CD4-positive, alpha-beta memory T cell (primary cell): ENCODE measurements at places on chromosomes 1 and 21.

- DNase-seq: no peak
Measured at GRCh38 chr1:244297087-244297486, 154.6 kb downstream of the ADSS2 start.

GRCh38 chr1:94329986-94330385, 88.2 kb upstream of the ABCD3 start:
- DNase-seq: no peak

DNA sequence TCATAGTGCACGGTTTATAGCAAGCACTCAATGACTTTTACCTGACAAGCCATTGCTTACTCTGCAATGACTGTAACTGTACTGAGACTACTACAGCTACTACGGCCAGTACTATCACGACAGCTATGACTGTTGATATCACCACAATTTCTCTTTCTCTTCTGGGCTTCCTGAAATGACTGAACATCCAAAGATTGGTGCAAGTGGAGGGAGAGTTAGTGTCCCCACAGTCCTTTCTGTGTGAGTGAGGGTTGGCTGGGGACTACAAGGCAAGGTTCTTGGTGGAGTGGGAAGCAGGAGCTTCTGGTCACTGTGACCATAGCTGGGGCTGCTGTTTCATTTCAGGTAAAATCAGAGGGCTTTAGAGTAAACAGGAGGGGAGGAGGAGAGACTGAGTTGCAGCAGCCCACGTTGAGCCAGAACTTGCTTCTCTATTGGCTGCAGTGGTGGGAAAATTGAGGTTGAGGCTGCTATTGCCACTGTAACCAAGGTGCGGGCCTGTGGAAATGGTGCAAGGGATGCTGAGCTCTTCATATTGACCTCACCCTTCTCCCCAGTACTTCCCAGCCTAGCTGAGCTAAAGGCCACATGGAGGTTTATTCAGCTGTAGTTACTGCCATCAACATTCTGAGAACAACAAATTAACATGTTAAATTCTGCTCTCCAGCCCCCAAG, 14.1 kb upstream of the IL10 start:
- DNase-seq: no peak

- DNase-seq: no peak
Measured at GRCh38 chr21:25342816-25343215, 264.5 kb downstream of the MRPL39 start.

DNA sequence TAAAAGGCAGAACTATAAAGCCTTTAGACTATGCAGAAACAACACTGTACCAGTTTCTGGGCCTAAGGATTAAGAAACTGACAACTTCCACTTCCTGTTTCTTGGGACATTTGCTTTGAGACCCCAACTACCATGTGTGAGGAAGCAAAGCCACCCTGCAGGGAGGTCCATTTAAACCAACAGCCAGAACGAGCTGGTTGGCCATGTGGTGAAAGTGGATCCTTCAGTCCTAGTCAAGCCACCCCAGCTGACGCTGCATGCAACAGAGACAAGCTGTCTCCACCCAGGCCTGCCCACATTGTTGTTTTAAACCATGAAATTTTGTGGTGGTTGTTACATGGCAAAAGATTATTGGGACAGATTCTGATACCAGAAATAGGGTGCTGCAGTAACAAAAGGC, 31.8 kb upstream of the SLFNL1 start:
- no peak for DNase-seq

- DNase-seq: no peak
Measured at GRCh38 chr1:168007691-168008090, 70.8 kb upstream of the MPC2 start.

- DNase-seq: no peak
Measured at GRCh38 chr1:100306735-100307313, 40.8 kb downstream of the RTCA start.

DNA sequence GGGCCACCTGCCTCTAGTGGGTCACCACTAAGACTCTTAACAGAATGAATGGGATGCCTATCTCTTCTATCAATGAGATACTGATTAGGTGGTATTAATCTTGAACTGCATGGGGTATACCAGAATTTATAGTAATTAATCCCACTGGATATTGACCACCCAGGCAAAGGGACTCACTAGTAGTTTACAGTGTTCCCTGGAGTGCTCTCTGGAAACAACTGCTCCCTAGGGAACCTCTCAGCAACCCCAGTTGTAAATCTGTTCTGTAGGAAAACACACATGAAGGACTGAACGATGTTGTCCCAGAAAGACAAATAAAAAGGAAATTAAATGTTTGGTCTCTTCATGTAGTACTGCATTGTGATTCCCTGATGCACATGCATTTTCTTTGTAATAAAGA, 430.5 kb downstream of the HLX start:
- no peak for DNase-seq
